Hair follicle dermal papilla cell (primary cell): ENCODE measurements at places on chromosomes 11 and 22. TPM values are rescaled to one million over a fixed set of nuclear protein-coding genes. Genes with fewer than 3 reads are reported as not detected.

The NEFH gene
- 0.12 and 0.16 TPM in 2 replicates for total RNA-seq

The MYO18B gene
- not detected in 2 replicates for total RNA-seq

The CATSPERZ gene
- not detected in 2 replicates for total RNA-seq

The PANX2 gene
- total RNA-seq = 0.36 and 0.65 TPM in 2 replicates

The OR52R1 gene
- total RNA-seq = not detected in 2 replicates

The ANKK1 gene
- total RNA-seq = under 0.01 TPM in 2 replicates

The KCNQ1OT1 gene
- total RNA-seq = 8.1 and 11.8 TPM in 2 replicates

The POU2AF2 gene
- not detected in 2 replicates for total RNA-seq

The SCGB1D2 gene
- total RNA-seq = not detected in 2 replicates

The SCT gene
- total RNA-seq = not detected in 2 replicates

The CEP126 gene
- total RNA-seq = 2.6 and 3.7 TPM in 2 replicates

The ESAM gene
- 0.61 TPM in 1 of 2 replicates, not detected in the other for total RNA-seq

The TEX12 gene
- total RNA-seq = 0.32 TPM in 1 of 2 replicates, not detected in the other

The KRTAP5-1 gene
- total RNA-seq = not detected in 2 replicates

The OLFML1 gene
- 39.2 and 53.5 TPM in 2 replicates for total RNA-seq

The IFITM10 gene
- 0.65 and 1.2 TPM in 2 replicates for total RNA-seq

The RAB3IL1 gene
- 16.9 and 19.0 TPM in 2 replicates for total RNA-seq

The GRAP2 gene
- total RNA-seq = not detected in 2 replicates

The DCHS1 gene
- total RNA-seq = 42.3 and 53.2 TPM in 2 replicates

The TSSK2 gene
- not detected in 2 replicates for total RNA-seq

The FDXACB1 gene
- 2.1 and 2.4 TPM in 2 replicates for total RNA-seq

The PLXNB2 gene
- total RNA-seq = 125 and 138 TPM in 2 replicates

The PGR gene
- 3.2 and 3.6 TPM in 2 replicates for total RNA-seq

The TPBGL gene
- total RNA-seq = not detected in 2 replicates

The CARD18 gene
- not detected in 2 replicates for total RNA-seq

The ACTN3 gene
- 0.16 TPM in 1 of 2 replicates, not detected in the other for total RNA-seq

The GAB4 gene
- not detected in 2 replicates for total RNA-seq

The CRYBA4 gene
- total RNA-seq = not detected in 2 replicates

The POU2AF1 gene
- total RNA-seq = under 0.01 TPM in 1 of 2 replicates, not detected in the other

The LRRC4C gene
- not detected in 2 replicates for total RNA-seq

The RFPL3 gene
- not detected in 2 replicates for total RNA-seq

The C1QTNF5 gene
- total RNA-seq = 28.6 and 30.8 TPM in 2 replicates

The MS4A3 gene
- total RNA-seq = not detected in 2 replicates

The CD44 gene
- total RNA-seq = 672 and 688 TPM in 2 replicates

The TBX10 gene
- total RNA-seq = not detected in 2 replicates

The MMP7 gene
- total RNA-seq = not detected in 2 replicates

The NXPE4 gene
- not detected in 2 replicates for total RNA-seq

The GPR83 gene
- total RNA-seq = 0.16 TPM in 1 of 2 replicates, not detected in the other

The DNAJB7 gene
- total RNA-seq = not detected in 2 replicates

The CPT1B gene
- 3.2 and 4.0 TPM in 2 replicates for total RNA-seq

The CD3D gene
- total RNA-seq = not detected in 2 replicates

The HBB gene
- total RNA-seq = not detected in 2 replicates

The KLHDC7B gene
- 0.12 TPM in 1 of 2 replicates, not detected in the other for total RNA-seq

The CNGA4 gene
- total RNA-seq = 0.16 TPM in 1 of 2 replicates, not detected in the other

The SLC17A6 gene
- not detected in 2 replicates for total RNA-seq

The OR8D4 gene
- total RNA-seq = not detected in 2 replicates

The CCS gene
- 25.7 and 31.0 TPM in 2 replicates for total RNA-seq

The APOBEC3B gene
- total RNA-seq = 0.49 and 1.8 TPM in 2 replicates

The MIAT gene
- 1.1 and 1.8 TPM in 2 replicates for total RNA-seq

The GRIA4 gene
- total RNA-seq = 0.49 and 0.81 TPM in 2 replicates

The OR5P2 gene
- not detected in 2 replicates for total RNA-seq

The CALCB gene
- 0.16 TPM in 1 of 2 replicates, not detected in the other for total RNA-seq

The OOSP2 gene
- not detected in 2 replicates for total RNA-seq

The SMTNL1 gene
- total RNA-seq = not detected in 2 replicates
